Hypothalamus (tissue), 51 donors: ENCODE measurements at places on chromosomes 7 and 10.

DNA sequence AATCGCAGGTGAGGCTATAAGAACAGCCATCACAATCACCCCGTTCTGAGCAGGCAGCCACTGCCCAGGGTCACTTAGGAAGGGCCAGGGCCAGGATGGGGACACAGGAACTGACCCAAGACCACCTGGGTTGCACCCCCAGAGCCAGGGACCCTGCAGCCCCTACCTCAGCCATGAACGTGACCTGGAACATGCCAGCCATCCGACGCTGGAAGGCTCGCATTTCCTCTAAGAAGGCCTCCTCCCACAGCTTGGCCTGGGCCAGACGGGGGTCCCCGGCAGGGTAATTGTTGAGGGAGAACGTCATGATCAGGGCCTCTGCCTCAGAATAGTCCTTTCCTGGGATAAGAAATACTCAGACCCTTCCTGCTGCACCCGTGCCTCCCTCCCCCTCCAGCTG is 5.0 kb downstream of the NPC1L1 start:
- DNase-seq: no peak

DNA sequence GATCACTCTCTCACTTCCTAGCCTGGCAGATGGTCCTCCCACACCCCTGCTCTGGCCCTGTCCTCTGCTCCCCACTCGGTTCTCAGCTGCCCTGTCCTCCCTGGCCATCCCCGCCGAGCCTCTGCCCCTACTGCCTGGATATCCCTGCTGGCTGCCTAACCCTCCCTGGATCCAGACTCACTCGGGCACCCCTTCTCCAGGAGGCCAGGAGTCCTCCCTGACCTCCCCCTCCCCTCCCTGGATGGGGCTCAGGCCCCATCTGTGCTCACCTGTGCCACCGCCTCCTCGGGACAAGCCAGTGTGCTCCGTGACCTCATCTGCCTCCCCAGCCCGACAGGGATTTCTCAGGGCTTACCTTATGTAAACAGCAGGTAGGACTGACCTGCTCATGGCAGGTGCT is 406.1 kb downstream of the TCERG1L start:
- no peak for DNase-seq

GRCh38 chr10:23157239-23157681 is 34.9 kb upstream of the PTF1A start:
- no peak for DNase-seq

DNA sequence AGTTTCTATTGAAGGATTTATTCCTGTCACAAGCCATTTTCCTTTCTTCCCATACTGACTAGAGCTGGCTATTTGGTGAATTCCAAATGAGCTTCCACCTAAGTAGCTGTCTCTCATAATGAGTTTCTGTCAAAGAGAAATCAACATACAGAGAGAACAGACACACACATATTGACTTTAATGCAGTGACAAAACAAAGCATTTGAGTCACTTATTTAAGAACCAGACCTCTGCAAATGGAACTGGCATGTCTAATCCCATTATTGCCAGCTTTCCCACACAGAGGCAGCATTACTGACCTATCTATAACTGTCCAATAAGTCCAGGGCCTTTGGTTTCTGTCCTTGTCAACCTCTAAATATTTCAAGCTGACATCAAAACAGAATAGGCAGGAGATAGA is 179.3 kb upstream of the CSTF2T start:
- DNase-seq: no peak

DNA sequence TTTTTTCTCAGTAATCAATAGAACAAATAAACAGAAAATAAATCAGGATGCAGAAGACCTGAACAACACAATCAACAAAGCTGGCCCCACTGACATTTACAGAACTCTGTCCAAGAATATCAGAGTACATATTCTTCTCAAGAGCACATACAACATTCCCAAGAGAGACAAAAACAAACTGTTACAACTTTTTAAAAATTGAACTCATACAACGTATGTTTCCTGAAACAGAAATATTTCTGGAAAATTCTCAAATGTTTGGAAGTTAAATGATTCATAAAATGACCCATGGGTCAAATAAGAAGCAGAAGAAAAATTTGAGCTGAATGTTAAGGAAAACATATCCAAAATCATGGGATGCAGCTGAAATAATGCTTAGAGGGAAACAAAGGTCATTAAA is 93.9 kb upstream of the VIPR2 start:
- no peak for DNase-seq

DNA sequence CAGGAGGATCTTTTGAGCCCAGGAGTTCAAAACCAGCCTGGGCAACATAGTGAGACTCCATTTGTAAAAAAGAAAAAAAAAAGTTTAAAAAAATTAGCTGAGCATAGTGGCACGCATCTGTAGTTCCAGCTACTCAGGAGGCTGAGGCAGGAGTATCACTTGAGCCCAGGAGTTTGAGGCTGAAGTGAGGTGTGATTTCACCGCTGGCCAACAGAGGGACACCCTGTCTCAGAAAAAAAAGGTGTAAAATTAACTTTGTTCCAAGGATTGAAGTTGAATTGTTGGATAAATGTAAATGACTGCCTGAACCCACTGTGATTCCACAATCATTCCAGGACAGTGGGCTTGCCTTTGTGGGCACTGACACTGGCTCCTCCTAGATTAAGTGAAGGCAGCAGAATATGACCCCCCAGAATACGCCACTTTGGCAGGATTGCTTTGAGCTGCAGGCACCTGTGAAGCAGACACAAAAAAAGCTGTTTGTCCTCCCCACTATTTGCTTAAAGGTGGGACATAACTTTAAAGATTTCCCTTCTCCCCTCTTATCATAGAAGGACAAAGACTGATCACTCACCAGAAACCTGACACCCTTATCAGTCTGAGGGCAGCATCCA is 57.2 kb upstream of the FOXI2 start:
- no peak for DNase-seq

DNA sequence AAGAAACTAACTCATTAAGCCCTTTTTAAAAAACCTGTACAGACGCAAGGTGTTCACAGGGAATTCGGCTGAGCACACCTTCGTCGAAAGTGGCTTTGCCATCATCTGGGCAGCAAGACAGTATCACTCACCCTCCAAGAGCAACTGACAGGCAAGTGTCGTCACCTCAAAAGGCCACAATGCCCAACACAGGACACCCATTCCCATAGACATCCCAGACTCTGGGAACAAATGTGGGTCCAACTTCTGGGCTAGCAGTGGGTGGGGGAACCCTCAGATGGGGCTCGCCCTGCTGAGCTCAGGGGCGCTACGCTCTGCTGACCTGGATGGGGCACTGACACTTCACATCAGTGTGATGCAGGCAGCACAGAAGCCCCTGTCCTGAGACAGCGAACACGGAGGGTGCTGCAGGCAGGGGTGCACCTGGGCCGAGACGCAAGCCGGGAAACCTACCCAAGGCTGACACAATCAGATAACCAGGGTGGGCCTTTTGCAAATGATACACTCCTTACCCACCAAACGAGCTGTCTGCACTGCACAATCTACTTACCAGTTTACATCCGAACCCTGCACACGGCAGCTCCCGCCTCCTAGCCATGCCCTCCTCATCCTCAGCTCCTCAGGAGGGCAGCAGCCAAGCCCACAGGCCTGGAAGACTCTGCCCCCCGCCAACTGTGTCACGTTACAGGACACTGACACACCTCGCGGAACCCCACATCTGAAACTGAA is 1.7 kb downstream of the DIP2C start:
- DNase-seq: no peak

DNA sequence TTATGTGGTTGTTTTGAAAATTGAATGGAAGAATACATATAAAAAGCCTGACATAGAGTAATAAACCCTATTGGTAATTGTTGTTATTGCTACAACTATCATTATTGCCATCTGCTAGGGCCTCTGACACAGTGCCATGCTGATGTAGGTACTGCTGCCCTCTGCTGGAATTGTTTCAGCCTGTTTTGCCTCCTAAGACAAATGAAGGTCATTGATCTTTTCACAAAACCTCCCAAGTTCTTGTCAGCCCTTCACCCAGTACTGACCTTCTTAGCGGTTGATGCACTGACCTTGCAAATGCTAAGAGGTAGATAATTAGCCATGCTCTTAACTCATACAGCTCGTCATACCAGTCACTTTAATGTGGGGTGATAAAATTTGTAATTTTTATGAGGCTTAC is 975.2 kb downstream of the SORCS1 start:
- DNase-seq: no peak

DNA sequence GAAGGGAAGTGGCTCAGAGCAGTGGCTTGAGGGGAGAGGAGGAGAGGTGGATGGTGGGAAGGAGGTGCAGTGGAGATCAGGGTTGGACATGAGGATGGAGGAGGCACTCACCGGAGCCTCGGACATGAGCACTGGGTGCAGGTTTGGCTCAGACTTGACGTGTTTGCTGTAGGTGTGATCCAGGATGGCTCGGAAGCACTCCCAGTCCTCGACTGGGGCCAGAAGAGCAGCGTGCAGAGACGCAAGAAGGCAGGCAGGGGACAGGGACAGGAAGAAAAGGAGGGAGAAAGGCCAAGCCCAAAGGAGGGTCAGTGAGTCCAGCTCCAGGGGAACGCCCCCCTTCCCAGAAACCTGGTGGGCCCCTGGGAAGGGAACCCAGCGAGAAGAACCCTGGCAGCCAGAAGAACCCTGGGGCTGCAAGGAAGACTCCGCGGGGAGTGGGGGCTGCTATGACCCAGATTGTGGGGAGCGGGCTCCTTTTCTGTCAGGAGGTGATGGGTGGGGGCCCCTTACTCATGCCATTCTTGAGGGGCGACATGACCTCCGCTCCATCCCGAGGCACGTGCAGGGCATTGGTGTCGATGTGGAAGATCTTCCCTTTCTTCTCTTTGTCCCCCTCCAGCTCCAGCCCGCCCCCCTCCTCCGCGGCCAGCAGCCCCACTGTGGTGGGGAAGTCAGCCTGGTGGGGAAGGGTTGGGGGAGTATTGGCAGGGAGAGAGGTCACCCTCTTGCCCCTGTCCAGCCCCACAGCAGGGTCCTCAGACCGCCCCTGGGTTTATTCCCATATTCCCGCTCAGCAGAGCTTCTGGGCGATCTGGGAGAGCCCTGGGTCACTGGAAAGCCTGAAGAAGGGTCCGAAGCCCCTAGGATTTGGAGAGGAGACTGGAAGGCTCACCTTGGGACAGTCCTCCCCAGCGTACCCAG is 1.1 kb downstream of the ACTL6B start:
- DNase-seq: no peak

GRCh38 chr7:133556553-133556952 is 303.7 kb downstream of the EXOC4 start:
- no peak for DNase-seq

DNA sequence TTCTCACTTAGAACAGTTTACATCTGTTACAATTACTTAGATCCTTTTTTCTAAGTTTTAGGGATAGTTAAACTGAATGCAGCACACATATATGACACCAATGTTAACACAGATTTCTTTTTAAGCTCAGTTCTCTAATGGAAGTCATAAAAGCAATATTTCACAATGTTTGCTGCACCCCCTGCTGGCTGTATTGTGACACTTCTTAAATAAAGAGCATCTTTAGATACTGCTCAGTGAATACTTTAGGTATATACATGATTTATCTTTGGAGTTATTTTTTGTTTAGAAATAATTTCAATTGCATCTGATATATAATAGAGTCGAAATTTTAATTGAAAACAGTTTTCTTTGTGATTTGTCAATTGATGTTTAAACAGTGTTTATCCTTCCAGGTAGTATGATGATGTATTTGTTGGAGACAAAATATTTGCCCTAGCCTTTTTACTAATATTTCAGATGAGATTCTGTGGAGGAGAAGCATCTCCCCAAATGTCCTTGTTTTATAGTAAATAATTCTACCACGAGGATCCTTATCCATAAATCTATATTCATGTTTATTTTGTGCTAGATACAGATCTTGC is 174.4 kb downstream of the ST7 start:
- DNase-seq: no peak

- no peak for DNase-seq
These were observed 326.5 kb downstream of the TNS3 start for GRCh38 chr7:47255441-47255840.

- DNase-seq: no peak
These were observed 163.6 kb downstream of the PIP4K2A start for GRCh38 chr10:22550732-22551131.

GRCh38 chr7:45658716-45659495 is 84.7 kb downstream of the ADCY1 start:
- no peak for DNase-seq

DNA sequence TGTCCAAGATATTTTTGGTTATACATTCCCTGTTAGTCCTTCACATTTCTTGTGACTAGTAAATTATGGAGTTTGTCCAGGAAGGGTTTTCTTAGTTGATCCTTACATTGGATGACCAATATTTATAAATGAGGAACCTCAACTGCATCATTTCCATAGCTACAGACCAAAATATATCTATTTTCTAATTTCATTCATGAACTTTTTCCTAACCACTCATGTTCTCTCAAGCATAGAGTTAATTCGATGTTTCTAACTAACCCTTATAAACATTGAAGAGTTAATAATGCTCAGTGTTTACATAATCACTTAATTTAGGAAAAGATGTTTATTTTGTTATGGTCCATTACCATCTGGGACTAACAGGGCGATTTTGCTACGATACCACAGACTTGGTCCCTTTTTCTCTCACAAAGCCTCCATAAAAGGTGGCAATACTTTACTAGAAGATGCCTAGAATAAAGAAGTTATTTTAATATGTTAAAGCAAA is 591.0 kb downstream of the MAGI2 start:
- DNase-seq: no peak

GRCh38 chr7:18939771-18940592 is 177.5 kb downstream of the TWIST1 start:
- DNase-seq: no peak

DNA sequence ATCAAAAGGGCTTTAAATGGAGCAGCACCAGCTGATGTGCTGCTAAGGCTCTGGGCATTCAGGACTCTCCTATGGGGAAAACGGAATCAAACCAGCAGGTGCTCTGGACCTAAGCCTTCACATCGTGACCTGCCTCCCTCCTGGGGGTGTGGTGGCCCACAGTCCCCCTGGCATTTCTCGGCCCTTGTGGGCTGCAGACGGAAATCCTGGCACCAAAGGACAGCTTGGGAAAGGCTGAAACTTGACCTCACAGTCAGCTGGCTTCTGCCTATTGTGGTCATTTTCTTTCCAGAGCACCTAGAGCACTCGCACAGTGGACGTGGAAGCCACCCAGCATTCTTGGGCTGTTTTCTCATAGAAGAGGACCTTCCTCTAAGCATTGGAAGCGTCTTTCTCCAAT is 74.8 kb downstream of the TPST1 start:
- no peak for DNase-seq

GRCh38 chr10:84329196-84329611 is 815 bp downstream of the CCSER2 start:
- no peak for DNase-seq

- DNase-seq: no peak
These were observed 305.1 kb upstream of the IMMP2L start for GRCh38 chr7:111867348-111867931.

GRCh38 chr10:6669269-6669859 is 89.3 kb upstream of the PRKCQ start:
- no peak for DNase-seq

DNA sequence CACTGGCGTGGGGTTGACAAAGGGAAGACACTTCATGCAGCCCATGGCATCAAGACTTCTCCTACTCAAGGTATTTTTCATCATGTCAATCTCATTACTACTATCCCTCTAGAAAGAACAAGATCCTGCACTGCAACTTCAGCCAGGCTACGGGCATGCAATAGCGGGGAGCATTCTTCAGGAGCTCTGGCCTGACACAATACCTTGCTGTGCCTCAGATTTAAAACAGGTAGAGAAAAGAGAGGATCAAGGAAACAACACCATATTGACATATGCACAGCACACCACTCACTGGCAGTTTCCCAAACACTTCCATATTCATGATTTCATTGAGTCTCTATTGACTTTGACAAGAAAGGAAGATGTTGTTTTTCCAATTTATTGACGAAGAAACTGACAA is 51.5 kb downstream of the DOCK4 start:
- DNase-seq: no peak

GRCh38 chr7:94324380-94325121 is 70.1 kb upstream of the COL1A2 start:
- DNase-seq: no peak
